NB4 (cell line): ENCODE measurements at places on chromosomes 12 and 14.

DNA sequence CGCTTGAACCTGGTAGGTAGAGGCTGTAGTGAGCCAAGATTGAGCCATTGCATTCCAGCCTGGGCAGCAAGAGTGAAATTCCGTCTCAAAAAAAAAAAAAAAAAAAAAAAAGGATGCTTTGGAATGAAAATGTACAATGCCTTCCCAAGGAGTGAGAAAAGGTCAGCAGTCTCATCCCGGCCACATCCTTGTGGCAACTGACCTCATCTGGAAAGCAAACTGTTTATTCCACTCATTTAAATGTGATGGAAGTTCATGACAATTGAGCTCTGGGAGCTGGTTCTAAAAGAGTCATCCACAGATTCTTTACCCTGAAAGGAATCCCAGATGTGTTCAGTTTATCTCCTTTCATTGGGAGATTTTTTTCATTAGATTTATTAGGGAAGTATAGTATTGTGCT lies 19.4 kb upstream of the LIMA1 start:
- no peak for DNase-seq

GRCh38 chr14:60878536-60878935 lies 102.3 kb downstream of the TRMT5 start:
- no peak for DNase-seq

- DNase-seq = no peak
These were observed 6.6 kb upstream of the ABCD4 start for GRCh38 chr14:74309125-74310022.

DNA sequence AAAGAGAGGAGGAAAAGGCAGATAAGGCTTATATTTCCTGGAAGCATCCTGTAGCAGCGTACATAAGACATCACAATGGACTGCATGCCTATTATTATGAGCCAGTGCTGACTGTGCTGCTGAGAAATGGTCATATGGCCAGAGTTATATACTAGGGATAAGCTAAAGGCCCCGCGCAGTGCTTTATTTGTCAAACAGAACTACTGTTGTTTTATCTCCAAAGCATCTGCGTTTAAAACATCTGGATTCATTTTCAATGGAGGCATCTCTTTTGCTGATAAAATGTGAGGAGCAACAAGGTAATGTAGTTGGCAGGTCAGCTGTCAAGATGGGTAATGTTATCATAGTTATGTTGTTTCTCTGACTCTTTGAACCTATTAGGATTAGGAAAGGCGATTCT lies 28.0 kb upstream of the LMNTD1 start:
- no peak for DNase-seq

GRCh38 chr14:54893151-54893760 lies 9.4 kb downstream of the GCH1 start:
- DNase-seq = peak; percentile 34

DNA sequence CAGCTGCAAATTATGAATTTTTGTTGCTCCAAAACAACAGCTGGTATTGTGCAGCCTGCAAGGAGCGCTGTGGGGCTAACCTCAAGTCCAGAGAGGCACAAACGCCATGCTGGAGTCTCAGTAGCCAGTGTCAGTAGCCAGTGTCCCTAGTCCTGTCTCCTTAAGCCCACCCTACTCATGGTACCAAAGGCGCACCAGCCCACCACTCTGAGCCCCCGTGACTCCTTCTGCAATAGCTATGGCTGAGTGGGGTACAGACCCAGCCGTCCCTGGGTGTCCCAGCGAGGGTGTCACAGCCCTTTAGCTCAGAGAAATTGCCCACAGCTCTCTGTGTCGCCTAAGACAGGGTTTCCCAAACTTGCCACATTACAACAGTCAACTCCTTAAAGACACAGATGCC lies 65.2 kb downstream of the ARL6IP4 start:
- DNase-seq = no peak

- DNase-seq = no peak
These were observed 37.1 kb downstream of the TRPV4 start for GRCh38 chr12:109796057-109796456.

DNA sequence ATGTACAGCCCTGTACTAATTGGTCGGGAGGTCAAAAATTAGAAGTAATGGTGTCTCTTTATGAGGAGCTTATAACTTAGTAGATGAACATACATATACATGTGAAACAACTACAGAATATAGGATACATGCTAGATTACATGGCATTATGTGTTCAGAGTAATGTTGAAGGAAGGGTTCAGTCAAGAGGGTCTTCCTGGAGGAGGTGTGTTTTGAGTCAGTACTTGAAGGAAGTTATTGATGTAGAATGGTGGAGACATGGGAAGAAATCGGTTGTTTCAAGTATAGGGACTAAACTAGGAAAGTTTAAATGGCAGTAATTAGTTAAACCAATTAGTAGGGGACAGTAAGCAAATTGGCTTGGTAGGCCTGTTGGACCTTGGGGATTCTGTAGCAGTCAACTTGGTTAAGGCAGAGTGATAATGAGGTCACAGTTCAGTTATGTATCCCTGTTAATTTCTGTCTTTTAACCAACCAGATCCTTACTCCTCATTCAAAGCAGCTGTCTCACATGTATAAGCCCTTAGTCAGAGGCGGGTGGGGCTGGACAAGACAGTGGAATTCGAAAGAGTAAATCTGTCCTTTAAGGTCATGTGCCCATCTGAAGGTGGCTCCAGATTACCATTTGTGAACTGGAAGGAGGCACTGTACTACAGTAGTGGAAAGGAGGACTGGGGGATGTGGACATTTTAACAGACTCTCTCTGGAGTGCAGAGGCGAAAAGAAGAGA lies 3.5 kb upstream of the ANKRD52 start:
- DNase-seq = no peak

DNA sequence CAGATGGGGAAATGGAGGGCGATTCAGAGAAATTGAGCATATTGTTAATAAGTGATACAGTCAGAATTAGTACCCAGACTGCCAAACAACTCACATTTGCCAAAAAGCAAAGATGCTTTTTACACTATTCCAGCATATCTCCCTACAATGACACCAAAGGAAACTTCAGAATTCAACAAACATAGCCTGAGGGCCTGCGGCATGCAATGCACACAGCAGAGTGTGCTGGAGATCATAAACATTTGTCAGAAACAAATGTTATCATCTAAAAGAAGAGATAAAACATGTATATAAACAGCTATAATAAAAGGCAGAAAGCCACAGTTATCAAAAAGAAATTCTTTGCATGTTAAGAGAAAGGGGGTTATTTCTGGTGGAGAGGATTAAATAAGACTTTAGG lies 20.1 kb upstream of the GARIN6 start:
- DNase-seq = no peak

DNA sequence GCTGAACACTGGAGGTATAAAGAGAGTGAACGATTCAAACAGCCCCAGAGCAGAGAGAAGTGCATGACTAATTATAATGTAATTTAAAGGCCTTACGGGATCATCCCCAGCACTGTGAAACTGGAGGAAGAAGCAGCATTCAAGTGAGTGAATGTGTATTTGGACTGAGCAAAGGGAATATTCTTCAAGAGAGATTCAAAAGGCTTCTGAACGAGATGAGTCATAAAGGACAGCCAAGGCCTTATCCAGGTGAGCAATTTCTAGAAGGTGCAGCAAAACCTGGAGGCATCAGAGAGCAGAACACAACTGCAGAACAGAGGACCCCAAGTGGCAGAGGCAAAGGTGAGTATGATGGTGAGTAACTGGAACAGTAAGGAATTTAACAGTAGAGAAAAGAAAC lies 127.2 kb downstream of the BCAT1 start:
- DNase-seq = no peak

DNA sequence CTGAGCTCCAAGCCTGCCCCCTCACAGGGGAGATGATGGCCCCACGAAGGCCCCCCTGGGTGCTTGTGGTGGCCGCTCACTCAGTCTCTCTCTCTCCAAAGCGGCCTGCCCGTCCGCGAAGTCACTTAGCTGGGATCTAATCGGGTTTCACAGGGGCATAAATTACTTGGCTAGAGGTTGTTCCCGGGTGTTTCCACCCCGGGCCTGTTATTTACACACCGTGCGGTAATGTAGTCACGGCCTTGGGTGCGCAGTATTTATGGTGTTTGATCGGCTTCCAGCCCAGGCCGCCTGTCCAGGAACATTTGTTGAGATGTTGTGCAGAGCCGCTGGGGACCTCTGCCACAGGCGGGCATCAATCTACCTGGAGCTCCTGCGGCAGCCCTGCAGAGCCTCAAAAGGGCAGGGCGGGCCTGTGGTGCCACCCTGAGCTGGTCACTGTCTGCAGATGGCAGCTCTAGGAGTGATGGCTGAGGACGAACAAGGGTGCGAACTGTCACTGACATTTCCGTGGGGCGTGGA lies 91.2 kb downstream of the KIF26A start:
- DNase-seq = no peak

- no peak for DNase-seq
These were observed 6.0 kb upstream of the AMN start for GRCh38 chr14:102916347-102917055.

DNA sequence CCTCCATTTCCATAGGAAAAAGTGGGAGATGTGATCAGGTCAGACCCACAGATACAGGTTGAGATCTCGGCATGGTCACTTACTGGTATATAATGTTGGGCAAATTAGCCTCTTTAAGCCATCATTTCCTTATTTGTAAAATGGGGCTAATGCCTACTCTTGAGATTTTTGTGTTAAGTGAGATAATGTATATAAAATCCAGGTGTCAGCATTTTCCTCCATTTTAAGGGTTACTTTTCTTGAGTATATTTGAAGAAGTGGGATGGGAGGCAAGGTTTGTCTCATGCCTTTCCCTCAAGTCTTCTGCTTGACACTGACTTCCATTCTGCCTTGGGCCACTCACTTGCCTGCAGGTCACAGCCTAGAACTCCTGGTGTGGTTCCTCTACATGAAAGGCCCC lies 10.1 kb upstream of the POU6F1 start:
- DNase-seq = no peak

GRCh38 chr14:91409928-91410718 lies 7.5 kb downstream of the CCDC88C start:
- no peak for DNase-seq

DNA sequence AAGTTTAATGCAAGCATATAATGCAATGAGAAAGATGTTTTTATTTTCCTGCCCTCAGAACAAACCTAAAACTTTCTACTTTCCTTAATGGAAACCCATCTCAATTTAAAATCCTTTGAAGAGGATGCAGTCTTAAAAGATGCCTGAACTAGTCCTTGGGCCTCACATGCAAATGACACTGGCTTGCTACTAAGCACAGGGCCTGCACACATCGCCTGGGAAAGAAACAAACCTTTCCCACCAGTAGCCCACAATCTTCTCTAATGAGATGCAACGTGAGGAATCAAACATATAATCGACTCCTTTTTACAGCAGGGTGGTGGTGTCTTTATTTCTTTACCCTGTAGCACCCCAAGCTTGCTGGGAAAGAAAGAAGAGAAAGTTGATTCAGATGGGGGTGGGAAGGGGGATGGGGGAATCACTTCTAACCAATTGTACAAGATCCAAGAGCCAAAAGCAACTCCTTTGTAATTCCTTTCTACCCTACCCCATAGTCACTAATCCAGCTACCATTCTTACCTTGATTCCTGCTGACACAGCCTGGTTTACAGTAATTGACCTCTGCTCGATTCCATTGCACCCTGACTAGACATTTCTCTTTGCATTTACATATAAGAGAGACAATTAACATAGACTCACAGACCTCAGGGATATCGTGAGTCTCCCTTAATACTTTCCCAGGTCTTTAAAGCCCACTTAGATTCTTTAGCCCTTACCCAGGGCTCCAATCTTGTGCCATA lies 69.5 kb upstream of the FERMT2 start:
- no peak for DNase-seq

GRCh38 chr12:66971816-66972215 lies 292.9 kb upstream of the GRIP1 start:
- DNase-seq = peak; percentile 13

- no peak for DNase-seq
These were observed 36.1 kb downstream of the SSPN start for GRCh38 chr12:26231470-26231869.

DNA sequence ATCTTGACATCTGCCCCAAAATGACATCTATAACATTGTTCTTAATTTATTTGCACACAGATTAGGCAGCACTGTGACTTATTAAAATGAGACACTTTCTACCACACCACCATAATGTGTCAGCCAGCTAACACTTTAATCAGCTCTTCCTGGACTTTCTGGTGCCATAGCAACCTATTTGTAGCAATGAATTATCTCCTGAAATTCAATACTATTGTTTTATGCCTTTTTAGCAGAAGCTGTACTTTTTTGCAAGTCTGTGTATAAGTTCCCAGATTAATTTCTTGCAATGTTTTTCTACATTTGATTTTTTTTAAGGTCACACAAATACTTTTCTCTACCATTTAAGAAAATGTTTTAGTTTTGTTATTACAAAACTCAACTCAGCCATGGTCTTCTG lies 72.8 kb upstream of the SAV1 start:
- DNase-seq = no peak

DNA sequence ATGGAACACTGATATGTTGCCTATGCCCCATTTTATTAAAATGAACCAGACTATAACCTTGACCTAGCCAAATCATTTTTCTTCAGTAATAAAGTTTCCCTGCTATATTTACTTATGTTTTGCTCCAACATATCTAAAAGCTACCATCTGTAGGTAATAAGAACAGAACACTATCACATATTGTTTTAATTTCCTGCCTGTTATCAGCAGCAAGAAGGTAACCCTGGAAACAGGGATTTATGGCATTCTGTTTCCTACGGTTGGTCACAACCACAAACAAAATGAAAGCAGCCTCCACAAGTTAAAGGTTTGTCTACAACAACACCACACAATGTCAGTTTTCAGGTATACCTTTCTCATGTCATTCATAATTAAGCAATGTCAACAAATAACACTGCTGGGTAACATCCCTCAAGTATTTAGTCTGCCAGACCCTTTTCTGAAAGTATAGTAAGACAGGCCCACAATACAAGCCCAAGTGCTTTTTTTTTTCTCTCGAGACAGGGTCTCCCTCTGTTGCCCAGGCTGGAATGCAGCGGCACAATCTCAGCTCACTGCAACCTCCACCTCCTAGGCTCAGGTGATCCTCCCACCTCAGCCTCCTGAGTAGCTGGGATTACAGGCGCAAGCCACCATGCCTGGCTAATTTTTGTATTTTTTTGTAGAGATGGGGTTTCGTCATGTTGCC lies 25.5 kb downstream of the GCH1 start:
- no peak for DNase-seq

- no peak for DNase-seq
These were observed 11.2 kb upstream of the HOXC13 start for GRCh38 chr12:53927220-53928029.

GRCh38 chr14:92534932-92535643 lies 21.5 kb downstream of the RIN3 start:
- DNase-seq = no peak

- no peak for DNase-seq
These were observed 212.2 kb downstream of the ZFP36L1 start for GRCh38 chr14:68580671-68581070.

- DNase-seq = no peak
These were observed 171.2 kb downstream of the TTC8 start for GRCh38 chr14:88995437-88996198.

DNA sequence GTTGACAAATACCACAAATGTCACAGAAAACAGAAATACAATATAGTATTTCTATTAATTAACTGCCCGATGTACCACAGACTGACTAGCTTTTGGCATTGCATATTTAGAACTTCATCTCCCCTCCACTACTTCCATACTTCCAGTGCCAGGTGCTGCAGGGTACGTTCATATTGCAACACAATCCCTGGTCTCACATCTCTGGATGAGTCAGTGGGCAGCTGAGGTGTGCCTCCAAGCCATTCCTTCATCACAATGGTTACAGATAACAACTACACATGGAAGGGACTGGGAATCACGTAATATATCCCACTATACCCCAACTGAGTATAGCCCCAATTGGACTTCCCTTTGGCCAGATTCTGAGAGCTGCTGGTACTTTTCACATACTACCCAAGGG lies 31.1 kb downstream of the CCDC198 start:
- DNase-seq = no peak
